ENCODE measurements at places on chromosomes 16 and 17. TPM values are rescaled to one million over a fixed set of nuclear protein-coding genes. Genes with fewer than 3 reads are reported as not detected.
A peak's percentile ranks its signal among the peaks of the same experiment; 100 is the strongest.

DNA sequence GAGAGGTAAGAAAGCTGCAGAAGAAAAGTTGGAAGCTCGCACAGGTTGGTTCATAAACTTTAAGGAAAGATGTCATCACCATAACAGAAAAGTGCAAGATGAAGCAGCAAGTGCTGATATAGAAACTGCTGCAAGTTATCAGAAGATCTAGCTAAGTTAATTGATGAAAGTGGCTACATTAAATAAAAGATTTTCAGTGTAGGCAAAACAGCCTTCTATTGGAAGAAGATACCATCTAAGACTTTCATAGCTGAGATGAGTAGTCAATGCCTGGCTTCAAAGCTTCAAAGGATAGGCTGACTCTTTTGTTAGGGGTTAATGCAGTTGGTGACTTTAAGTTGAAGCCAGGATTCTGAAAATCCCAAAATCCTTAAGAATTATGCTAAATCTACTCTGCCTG, 24.0 kb downstream of the CYLD start:
- DNase-seq, result no peak

Gene SYCE1L
- total RNA-seq, result 1.2 TPM

- DNase-seq, result no peak
Measured at GRCh38 chr17:28228109-28228840, 90.7 kb upstream of the TMEM97 start.

DNA sequence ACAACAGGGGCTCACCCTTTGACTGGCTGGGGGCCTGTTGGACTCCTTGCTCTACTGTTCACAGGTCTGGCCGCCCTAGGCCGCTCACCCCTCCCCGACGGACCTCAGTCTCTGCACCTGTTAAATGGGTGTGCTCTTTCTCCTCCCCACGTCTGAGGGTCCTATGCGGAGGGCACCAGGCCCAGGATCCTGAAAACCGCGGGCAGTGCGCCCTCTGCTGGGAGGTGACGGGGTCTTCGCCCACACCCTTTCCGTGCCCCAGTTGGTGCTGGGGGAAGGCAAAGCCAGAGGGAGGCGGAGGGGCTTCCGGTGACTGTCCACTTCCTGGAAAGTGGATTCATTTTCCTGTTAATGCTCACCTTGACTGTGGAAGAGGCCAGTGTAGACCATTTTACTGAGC, 1010.9 kb downstream of the KCNJ18 start:
- no peak for DNase-seq

Gene TP53TG3C
- total RNA-seq, result not detected

- no peak for DNase-seq
Measured at GRCh38 chr17:17254036-17254435, 17.1 kb upstream of the FLCN start.

- DNase-seq, result no peak
Measured at GRCh38 chr16:57013229-57013628, 23.9 kb downstream of the NLRC5 start.

DNA sequence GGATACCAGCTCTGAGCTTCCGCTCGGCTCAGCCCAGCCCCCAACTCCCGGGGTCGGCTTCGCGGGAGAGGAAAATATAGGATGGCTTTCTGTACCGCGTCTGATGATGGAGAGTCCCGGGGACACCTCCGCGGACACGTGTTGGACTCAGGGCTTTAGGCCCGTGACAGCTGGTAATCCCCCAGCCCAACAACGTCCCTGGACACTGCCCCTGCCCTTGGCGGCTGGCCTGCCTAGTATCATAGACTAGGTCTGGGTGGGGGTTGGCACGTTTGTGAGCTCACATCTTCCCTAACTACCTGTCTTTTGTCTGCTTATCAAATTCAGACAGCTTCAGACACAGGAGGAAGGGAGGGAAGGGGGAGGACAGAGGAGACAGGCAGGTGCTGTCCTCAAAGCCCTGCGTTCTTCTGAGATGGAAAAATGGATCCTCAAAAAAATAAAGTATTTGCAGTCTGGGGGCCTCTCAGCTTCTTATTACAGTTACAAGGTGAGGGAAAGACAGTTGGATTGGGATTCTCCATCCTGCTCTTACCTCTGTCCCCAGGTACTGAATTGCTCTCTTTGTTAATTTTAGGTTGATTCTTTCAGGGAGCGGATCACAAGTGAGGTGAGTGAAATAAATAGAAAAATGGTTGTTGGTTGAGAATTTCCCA, 698 bp downstream of the PSME3 start:
- no peak for DNase-seq

- DNase-seq, result peak; percentile 79
Measured at GRCh38 chr16:31700530-31701388, 172.8 kb upstream of the ZNF267 start.

- no peak for DNase-seq
Measured at GRCh38 chr17:37828651-37829124, 83.8 kb upstream of the HNF1B start.

DNA sequence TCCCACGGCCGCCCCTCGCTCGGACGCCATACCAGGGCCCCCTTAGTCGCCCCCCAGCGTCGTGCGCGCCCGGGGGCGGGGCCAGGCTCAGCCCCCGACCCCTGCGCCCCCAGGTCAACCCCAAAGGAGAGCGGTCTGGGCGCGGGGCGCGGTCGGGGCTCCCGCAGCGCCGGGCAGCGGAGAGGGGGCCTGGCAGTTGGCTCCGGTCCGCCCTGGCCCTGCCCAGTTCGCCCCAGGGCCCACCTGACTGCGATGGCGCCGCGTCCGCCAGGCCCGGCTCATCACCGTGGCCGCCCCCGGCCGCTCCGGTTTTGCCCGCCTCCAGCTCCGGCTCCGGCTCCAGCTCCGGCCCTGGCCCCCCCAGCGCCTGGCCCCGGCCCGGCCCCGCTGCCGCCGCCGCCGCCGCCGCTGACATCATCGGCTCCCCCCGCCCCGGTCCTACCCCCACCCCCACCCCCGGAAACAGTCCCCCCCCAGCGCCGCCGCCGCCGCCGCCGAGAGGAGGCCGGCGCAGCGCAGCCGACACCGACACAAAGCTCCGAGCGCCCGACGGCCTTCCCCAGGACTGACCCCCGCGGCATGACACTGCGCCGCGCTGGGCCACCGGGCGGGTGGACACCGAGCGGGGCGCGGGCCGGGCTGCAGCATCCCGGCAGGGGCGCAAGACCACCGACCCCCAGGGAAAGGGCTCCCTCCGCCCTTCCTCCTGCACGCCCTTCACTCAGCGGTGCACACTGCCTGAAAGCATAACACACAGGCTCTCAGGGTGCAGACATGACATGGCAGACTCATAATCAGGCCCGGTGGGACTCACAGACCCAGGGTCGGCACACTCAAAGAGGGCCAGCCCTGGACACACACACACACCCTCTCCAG, at the start of gene ZBTB4:
Gene ZBTB4, minus strand, starts transcription at position 419 of the 876 bp plus-strand sequence. CDS start 12,830 bp downstream, outside the sequence.
- DNase-seq, result peak; percentile 59

- no peak for DNase-seq
Measured at GRCh38 chr17:19341211-19341631, 21.3 kb downstream of the B9D1 start.

Gene CBX2
- 1.3 TPM for total RNA-seq

DNA sequence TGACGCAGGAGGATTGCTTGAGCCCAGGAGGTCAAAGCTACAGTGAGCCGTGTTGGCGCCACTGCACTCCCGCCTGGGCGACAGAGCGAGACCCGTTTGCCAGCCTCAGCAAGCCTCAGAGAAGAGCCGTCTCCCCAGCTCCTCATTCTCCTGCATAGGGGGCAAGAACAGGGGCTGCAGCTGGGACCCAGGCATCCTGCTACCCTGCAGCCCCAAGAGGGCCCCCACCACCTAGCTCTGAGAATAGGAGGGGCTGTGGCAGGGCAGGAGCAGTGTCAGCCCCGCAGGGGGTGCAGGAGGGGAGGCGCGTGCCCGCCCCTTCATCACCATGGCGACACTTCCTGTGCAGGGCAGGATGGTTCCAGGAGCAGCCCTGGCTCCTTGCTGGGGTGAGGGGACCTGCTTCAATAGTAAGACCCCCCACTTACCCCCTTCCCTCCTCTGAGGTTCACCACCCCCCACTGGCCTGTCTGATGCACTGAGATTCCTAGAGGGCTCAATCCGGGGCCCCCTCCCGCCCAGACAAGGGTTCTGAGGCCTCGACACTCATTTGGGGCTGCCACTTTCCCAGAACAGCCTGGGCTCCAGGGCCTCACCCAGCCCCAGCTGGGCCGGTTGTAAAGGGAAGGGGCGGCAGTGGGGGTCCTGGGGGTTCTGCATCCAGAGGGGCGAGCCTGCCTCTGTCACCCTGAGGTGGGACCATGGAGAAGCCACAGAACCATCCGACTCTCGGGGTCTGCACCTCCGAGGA, 20.2 kb downstream of the VASN start:
- no peak for DNase-seq

GRCh38 chr17:69103557-69104233, 38.0 kb downstream of the ABCA6 start:
- DNase-seq, result no peak

- DNase-seq, result no peak
Measured at GRCh38 chr17:40093005-40093579, 7.3 kb downstream of the NR1D1 start.

Gene OR4D1
- total RNA-seq, result not detected

GRCh38 chr16:12020009-12020408, 43.5 kb downstream of the SNX29 start:
- no peak for DNase-seq

All from myocyte (in vitro differentiated cells).